Activated T-cell treated with anti-CD3 and anti-CD28 coated beads for 4 hours (primary cell): ENCODE measurements at places on chromosomes 2 and 18.

DNA sequence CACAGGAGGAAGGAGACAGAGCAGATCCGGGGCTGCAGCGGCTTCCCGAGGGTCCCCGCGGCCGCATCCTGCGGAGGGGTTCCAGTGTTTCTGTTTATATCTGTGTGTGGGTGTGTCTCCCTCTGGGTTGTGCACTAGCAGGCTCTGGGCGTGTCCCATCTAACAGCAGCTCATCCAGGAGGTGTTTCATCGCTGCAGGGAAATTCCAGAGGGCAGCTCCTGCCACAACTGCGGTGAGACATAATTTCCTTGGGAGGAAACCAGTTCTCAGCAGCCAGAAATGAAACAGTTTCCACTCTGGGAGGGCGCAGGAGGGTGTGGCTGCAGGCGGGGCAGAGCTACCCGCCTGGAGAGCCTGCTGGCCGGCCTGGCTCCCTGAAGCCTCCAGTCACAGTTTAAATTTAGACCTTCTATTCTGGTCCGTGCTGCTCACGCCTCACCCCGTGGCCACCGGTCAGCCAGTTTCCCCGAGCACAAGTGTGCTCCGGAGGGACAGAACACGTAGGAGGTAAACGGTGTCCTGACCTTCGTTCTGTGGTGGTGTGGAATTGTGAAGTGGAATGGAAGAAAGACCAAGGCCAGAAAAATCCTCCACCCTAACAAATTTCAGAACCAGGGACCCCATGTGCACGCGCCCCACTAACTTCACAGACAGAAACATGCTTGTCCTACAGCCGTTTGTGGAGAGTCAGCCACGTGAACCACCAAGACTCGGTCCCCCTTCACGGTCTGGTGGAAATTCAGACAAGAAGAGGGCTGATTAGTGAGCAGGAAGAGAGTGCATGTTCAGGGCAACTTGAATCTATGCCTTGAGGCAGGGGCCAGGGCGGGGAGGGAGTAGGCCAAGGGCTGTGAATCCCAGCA is 50.2 kb downstream of the TEX44 start:
- DNase-seq = peak; percentile 42

GRCh38 chr2:42971381-42971780 is 179.0 kb upstream of the HAAO start:
- no peak for DNase-seq

GRCh38 chr2:467543-467891 is 179.6 kb upstream of the ALKAL2 start:
- DNase-seq = no peak

- DNase-seq = no peak
Observed at GRCh38 chr2:129606496-129607270, 372.8 kb upstream of the RAB6C start.

- DNase-seq = no peak
Observed at GRCh38 chr2:9240745-9241144, 34.1 kb downstream of the ASAP2 start.

- no peak for DNase-seq
Observed at GRCh38 chr2:7034303-7034702, 117.1 kb downstream of the RNF144A start.

DNA sequence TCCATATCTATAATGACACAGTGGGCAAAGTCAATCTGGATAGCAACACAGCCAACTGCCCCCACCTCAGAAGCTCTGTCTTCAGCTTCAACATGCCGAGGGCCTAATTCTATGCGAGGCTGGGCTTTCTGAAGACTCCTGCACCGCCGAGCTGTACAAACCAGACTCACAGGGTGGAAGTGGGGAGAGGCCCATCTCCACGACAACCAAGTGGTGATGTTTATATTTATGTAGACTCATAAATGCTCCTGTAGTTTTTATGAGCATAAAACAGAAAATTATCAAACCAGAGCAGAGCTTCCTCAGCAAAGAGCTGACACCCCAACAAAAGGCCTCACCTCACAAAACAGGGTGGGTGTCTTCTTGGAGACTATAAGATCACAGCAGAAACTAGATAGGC is 77.0 kb upstream of the LGALSL start:
- no peak for DNase-seq

DNA sequence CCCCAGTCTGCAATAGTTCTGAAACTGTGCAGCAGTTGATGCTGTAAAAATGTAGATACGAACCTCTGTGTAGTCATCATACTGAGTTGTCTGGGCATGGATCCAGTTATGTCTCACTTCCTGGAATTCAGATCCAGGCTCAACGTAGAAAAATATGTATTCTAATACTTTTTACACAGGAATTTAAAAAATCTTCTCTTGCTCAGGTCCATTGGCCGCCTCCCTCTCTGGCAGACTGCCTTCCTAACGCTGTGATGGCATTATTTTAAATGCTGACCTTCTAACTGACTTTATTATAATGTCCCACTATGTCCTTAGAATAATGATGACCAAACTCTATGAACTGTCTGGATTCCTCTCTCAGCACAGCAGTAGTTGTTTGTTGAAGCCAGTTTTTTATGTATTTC is 119.6 kb downstream of the FEZ2 start:
- DNase-seq = no peak

- DNase-seq = no peak
Observed at GRCh38 chr2:217711188-217711587, 291.6 kb downstream of the TNS1 start.

GRCh38 chr2:96485751-96486651 is 19.2 kb downstream of the NEURL3 start:
- DNase-seq = peak; percentile 78

DNA sequence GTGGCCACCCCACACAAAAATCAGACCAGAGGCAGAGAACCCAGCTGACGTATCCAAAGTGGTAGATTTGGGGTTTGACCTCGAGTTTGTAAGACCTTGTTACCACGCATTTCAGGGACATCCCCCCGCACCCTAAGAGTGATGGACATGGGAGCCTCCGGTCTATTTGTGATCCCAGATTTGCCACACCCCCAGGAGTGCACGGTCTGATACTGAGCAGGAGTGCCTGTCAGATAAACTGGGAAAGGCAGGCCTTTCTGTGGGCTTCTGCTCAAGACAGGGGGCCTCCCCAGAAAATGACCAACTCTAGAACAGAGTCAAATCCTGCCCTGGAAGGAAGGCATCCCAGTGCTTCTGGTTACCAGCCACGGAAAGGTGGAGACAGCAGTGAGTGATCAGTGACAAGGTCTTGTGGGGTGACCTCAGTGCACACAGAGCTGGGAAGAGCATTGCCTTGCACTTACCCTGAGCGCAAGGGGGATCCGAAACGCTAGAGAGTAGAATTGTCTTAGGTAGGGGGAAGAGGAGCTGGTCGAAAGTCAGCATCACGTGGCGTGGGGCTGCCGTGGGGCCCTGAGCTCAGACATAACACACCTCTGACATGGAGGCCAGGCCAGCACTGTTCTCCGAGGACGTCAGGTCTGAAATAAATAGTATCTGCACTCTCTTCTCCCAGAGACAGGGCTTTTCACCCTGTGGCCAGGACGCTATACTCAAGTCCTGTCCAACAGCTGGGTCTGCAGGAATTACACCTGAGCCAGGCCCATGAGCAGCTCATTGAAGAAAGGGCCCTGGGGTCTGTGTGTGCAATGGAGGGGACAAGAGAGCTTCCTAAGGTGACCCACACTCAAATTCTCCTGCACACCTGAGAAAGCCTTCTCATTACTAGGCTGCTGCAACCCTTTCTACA is 242.4 kb upstream of the SALL3 start:
- no peak for DNase-seq

DNA sequence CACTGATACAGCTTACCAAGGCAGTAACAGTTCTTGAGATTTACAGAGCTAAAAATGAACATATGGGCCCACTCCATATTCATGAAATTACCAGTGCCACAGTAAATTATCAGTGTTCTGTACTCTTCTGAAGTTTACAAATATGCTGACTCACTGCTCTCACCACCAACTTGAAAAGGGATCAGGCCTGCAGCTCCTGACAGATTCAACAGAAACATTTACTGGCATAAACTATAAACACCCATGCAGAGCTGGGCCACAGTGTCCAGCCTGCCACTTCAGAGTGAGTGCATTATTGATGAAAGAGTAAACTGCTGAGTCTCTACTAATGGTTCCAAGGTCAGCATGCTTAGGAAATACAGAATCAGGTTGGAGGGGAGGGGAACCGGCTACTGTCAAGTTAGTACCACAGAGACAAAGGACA is 83.1 kb downstream of the FARSB start:
- no peak for DNase-seq

GRCh38 chr2:6231166-6231565 is 539.0 kb downstream of the SOX11 start:
- no peak for DNase-seq

GRCh38 chr2:241666627-241667400 is 19.8 kb downstream of the DTYMK start:
- no peak for DNase-seq

GRCh38 chr2:239751679-239752355 is 273.3 kb downstream of the NDUFA10 start:
- peak; percentile 9 for DNase-seq

GRCh38 chr2:223602972-223603371 is 811 bp upstream of the SCG2 start:
- DNase-seq = no peak

DNA sequence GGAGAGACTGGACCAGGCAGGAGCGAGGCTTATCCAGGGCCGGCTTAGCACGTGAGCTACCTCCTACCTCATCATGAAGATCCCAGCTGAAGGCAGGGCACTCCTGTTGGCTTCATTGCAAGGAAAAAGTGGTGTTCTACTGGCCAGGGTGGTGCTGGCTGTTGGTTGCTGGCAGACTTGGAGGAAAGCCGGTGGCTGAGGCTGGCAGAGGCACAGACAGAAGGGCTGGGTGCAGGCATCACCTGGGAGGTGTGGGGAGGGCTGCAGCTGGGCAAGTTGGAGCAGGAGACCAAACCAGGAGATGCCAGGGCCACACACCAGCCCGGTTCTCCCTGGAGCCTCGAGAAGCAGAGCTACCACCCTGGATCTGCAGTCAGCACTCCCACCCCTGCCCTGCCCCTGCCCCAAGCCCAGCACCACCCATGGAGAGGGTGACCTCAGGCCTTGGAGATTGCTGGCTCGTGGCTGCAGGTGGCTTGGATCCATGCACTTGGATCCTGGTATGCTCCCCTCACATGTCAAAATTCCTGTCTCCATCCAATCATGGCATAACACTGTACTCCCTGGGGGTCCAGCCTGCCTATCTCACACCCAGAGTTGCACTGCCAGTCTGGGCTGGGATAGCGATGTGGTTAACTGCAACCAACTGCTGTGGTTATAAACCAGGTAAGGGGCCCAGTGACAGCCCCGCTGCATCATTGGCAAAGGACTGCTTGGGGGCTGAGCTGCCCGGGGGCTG is 49.7 kb downstream of the GLI2 start:
- no peak for DNase-seq

DNA sequence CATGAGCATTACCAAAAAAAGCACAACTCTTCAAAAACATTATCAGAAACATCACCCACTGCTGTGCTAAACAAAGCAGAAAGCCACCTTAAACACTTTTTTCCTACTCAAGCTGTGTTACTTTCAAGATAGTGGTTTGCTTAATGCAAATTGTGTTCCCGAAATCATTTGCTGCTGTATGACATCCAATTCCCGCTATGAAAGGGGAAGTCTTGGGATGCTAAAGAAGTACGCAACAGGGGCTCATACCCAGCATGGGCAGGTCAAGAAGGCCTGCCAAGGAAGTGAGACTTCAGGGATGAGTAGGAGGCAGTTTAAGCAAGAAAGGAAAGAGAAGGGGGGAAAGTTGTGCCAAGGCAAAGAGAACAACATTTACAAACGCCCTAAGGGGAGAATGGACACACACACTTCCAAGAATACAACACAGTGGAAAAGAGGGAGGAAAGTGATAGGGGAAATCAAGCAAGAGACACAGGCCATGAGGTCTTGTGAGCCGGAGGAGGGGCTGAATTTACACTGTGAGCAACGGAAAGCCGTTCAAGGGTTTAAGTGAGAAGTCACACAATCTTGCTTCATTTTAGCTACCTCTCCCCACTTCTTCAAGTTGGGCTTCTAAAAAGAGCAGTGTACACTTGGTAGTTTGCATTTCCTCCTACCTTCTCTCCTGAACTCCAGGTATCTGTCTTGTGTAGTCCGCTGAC is 4.0 kb downstream of the PTPN2 start:
- no peak for DNase-seq

- no peak for DNase-seq
Observed at GRCh38 chr18:61274416-61274960, 58.7 kb upstream of the CDH20 start.

DNA sequence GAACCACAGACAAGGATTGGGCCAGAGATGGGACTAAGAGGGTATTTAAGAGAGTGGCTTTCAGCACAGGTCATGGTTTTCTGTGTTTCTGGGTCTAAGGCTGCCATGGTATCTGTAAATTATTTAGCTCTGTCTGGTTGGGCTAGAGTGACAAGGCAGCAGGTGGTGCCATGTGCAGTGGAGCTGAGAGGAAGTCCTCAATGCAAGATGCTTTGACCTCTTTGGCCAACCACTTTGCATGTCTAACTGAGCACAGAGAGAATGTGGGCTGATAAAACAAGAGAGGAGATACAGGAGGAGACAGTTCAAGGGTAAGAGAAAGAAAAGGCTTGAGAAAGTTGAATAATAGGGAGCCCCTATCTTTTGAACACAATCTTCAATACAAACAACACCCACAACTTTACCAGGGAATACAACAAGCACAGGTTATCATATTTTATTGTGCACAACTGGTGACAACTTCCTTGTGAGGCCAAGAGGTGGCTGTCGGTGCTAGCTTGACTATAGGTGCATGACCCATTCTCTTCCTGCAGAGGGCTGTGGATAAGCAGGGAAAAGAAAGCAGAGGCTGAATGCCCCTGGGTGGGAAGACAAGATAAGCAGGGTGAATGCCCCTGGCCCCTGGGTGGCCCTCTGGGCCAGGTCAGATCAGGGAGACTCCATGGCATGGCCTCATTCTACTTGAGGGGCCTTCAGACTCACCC is 12.3 kb downstream of the FLACC1 start:
- no peak for DNase-seq

- no peak for DNase-seq
Observed at GRCh38 chr2:38268001-38268400, 109.1 kb downstream of the ATL2 start.

DNA sequence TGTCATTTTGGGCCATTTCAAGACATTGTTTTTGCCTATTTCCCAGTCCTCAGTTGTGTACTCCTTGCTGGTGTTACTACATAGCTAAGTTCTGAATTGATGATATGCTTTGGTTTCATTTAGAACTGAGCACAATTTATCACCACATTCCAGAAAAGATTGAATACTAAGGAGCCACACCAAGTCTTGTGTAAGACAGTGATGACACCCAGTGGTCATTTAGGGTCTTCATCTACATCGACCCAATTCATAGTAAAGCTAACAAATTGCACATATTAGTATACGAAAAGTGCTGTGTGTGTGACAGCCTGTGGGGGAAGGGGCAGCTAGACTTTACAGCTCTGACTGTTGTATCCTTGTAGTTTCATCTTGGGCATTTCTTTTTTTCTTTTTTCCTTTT is 10.9 kb upstream of the DLX2 start:
- no peak for DNase-seq

- DNase-seq = no peak
Observed at GRCh38 chr18:49400398-49401072, 59.9 kb downstream of the DYM start.

DNA sequence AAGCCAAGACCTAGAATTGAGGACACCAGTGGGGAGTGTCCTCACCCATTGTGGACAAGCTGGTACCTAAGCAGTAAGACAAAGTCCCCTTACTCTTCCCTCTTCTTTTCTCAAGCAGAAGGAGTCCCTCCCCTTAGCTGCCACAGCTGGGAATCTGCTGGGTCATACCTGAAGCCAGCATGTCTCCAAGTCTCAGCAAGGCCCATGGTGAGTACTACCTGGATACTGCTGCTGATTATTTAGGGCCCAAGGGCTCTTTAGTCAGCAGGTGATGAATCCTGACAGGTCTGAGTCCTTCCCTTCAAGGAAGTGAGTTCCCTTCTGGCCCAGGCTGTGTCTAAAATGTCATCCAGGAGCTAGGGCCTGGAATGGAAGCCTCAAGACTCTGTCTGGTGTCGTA is 198.6 kb upstream of the STK17B start:
- no peak for DNase-seq
